ENCODE measurements at places on chromosomes 13 and 19.

- peak; percentile 6 for DNase-seq
Measured at GRCh38 chr13:74032325-74032724, 101.9 kb downstream of the KLF12 start.

- no peak for DNase-seq
Measured at GRCh38 chr19:3515891-3516422, 9.8 kb downstream of the FZR1 start.

GRCh38 chr13:49683489-49683888 lies 7.8 kb downstream of the EBPL start:
- no peak for DNase-seq

DNA sequence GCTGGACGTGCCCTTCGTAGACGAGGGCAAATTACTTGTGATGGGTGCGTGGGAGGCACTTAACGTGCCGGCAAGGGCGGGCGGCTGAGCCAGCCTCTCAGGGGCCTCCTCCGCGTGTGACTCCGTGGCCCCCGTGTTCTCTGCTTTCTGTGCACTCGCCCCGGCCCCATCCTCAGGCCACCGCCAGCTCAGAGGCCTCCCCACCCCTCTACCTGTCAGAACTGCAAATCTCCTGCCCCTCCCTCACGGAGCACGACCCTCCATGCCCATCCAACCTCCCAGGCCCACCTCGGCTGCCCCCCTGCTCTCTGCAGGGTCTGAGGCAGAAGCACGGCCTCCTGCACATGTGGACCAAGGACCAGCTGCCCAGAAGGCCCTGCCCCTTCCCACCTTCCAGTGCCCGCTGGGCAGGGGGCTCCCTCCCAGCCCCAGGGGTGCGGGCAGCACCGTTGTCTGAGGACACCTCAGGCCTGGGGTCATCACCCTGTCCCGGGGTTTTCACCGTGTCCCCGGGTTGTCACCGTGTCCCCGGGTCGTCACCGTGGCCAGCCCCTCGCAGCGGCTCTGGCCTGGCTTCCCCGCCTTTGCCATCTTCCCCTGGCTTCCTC lies 44.5 kb downstream of the TMEM255B start:
- DNase-seq = no peak

Data from GM23248 (cell line).